Testis (tissue), 5 donors: ENCODE measurements at places on chromosomes 12 and 14. TPM values are rescaled to one million over a fixed set of nuclear protein-coding genes. Genes with fewer than 3 reads are reported as not detected.

DNA sequence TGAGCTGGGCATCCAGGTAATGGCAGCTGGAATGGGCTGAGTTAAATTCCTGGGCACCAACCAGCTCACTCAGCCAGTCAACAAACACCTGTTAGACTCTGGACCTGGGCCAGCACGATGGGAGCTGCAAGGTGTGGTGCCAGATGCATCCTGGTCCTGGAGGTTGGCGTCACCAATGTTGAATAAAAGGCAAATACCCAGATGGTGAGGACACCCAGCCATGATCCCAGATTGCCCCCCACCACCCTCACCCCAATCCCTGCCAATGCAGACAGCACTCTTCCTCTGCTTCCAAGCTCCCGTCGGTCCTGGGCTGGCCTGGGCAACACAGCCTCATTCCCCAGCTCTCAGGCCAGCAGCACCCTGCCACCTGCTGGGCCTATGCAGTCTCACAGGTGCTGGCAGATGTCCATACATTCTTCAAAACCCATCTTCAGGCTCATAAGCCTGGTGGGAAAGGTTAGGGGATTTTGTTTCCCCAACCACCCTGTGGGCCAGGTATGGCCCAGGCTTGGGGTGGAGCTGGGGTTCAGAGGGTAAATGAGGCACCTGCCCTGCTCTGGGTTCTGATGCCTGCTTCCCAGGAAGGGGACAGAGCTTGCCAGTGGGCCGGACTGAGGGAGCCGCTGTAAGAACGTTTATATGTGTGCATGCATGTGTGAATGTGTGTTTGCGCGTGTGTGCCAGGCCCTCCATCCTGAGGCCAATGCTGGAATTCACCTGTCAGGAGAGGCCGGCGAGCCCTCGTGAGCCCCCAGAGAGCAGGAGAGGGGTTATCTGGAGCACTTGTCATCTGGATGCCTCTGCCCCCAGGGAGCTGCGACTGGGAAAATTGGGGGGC lies 58.0 kb downstream of the LGMN start:
- DNase-seq = peak; percentile 68
- H3K27ac ChIP-seq = no peak overlapping the region
- no peak overlapping the region for H3K4me3 ChIP-seq
- no peaks in the 10 kb centered on the region for H3K36me3 ChIP-seq

DNA sequence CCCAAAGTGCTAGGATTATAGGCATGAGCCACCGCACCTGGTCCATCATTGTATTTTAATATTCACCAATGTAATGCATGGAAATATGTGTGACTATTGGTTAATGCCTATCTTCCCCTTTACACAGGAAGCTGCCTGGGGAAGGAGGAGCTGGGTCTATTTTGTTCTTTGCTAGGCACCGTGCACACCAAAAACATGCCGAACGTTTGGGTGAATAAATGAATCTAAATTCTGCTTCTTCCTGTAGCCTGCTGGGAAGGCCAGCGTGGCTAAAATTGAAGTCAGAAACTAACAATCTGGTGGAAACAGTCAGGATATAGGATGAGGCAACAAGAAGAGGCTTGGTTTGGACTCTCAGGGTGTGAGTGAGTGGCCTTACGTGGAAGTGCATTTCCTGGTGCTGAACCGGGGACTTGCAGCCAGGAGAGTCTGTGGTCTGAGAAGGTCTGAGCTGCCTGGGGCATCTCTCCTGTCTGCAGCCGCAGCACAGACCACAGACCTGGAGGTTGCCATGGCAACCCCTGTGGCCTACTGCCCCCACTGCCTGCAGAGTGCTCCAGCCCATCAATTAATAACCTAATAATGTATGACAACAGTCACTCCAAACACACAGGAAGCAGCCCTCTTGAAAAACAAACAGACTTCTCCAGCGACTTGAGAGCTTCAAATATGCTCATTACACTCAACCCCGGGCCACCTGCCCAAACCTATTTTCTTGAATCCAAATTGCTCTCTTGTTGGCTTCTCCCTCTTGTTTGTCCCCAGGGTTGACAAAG lies 5.5 kb upstream of the GPR68 start:
- no peak overlapping the region for H3K4me3 ChIP-seq
- no peaks in the 10 kb centered on the region for H3K27me3 ChIP-seq
- H3K4me1 ChIP-seq = peaks cover 8% of the 10 kb centered on the region
- H3K36me3 ChIP-seq = no peaks in the 10 kb centered on the region
- no peak for DNase-seq
- no peak overlapping the region for H3K27ac ChIP-seq

TPPP2 gene
- total RNA-seq = 94.3 TPM

DNA sequence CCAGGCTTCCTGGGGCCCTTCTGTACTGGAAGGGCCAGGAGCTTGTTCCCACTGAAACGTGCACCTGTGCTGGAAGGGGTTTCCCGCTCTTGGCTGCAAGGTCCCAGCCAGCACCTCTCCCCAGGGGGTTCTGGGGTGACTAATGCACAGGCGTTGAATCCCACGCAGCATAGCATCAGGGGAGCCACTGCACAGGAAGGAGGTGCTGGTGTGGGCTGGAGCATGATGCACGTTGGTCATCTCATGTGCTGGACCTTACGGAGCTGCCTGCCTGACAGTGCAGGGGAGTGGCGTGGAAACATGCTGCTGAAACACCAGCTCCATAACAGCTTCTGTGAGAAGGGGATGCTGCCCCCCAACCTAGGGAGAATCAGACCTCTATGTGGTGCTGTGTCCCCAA lies 623.0 kb downstream of the AACS start:
- no peak overlapping the region for H3K4me3 ChIP-seq
- H3K27me3 ChIP-seq = no peaks in the 10 kb centered on the region
- no peaks in the 10 kb centered on the region for H3K36me3 ChIP-seq
- H3K4me1 ChIP-seq = no peaks in the 10 kb centered on the region
- H3K27ac ChIP-seq = no peak overlapping the region

CYP46A1 gene
- total RNA-seq = 4.6 TPM

DNA sequence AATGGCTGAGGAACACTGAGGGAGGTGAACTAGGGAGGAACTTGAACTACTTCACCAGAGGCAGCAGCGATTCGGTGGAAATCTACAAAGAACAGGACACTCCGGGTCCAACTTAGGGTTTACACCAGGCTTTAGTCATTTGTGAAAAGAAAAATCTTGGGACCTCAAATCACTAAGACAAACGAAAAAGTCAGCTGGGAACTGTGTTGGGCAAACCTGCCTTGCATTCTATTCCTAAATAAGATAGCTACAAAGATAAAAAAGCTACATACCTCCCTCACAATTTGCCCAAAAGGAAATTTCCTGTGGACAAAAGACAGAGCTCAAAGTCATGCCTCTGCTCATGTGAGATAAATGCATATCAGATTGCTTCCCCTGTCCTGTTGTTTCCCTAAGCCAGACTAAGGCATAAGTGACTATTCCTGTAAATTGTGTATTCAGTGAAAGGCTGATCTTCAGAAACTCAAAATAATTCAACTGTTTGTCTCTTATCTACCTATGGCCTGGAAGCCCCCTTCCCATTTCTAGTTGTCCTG lies 106.6 kb downstream of the APAF1 start:
- no peak overlapping the region for H3K27ac ChIP-seq
- no peak overlapping the region for H3K4me3 ChIP-seq
- no peaks in the 10 kb centered on the region for H3K27me3 ChIP-seq

ARHGAP9 gene
- 29.2 TPM for total RNA-seq

DNA sequence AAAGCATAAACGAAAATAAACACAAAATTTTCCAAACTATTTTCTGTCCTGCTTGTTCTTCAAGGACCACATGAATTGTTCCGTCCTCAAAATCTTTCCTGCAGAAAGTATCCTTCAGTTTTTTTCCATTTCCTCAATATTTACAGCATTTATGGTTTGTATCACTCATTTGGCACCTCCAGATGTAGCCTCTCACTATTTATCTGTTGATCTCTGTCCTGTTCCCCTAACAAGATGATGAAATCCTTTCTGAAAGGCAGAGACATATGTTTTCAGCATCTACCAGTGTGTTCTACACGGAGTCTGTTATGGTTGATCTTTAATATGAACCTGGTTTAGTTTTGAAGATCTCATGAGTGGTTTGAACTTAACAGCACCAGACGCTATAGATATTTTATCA lies 490.2 kb downstream of the NELL2 start:
- no peaks in the 10 kb centered on the region for H3K36me3 ChIP-seq
- no peak overlapping the region for H3K4me3 ChIP-seq
- DNase-seq = no peak
- no peak overlapping the region for H3K27ac ChIP-seq
- H3K4me1 ChIP-seq = no peaks in the 10 kb centered on the region
- no peaks in the 10 kb centered on the region for H3K27me3 ChIP-seq

KRT83 gene
- total RNA-seq = 1.2 TPM

BDKRB2 gene
- total RNA-seq = 0.63 TPM

B4GALNT3 gene
- 16.7 TPM for total RNA-seq

GRCh38 chr14:58439476-58439875 lies 12.0 kb downstream of the KIAA0586 start:
- no peaks in the 10 kb centered on the region for H3K36me3 ChIP-seq
- no peak overlapping the region for H3K4me3 ChIP-seq
- no peaks in the 10 kb centered on the region for H3K4me1 ChIP-seq
- H3K27ac ChIP-seq = no peak overlapping the region
- DNase-seq = no peak

PLEKHG7 gene
- total RNA-seq = 0.31 TPM

KCNMB4 gene
- total RNA-seq = 7.1 TPM

GRCh38 chr14:98167705-98168104 lies 1104.3 kb downstream of the BCL11B start:
- no peak overlapping the region for H3K27ac ChIP-seq
- H3K27me3 ChIP-seq = no peaks in the 10 kb centered on the region
- no peaks in the 10 kb centered on the region for H3K36me3 ChIP-seq
- no peak for DNase-seq
- H3K4me1 ChIP-seq = no peaks in the 10 kb centered on the region
- no peak overlapping the region for H3K4me3 ChIP-seq

SLC6A15 gene
- total RNA-seq = 1.7 TPM

UTP20 gene
- total RNA-seq = 29.2 TPM

DNA sequence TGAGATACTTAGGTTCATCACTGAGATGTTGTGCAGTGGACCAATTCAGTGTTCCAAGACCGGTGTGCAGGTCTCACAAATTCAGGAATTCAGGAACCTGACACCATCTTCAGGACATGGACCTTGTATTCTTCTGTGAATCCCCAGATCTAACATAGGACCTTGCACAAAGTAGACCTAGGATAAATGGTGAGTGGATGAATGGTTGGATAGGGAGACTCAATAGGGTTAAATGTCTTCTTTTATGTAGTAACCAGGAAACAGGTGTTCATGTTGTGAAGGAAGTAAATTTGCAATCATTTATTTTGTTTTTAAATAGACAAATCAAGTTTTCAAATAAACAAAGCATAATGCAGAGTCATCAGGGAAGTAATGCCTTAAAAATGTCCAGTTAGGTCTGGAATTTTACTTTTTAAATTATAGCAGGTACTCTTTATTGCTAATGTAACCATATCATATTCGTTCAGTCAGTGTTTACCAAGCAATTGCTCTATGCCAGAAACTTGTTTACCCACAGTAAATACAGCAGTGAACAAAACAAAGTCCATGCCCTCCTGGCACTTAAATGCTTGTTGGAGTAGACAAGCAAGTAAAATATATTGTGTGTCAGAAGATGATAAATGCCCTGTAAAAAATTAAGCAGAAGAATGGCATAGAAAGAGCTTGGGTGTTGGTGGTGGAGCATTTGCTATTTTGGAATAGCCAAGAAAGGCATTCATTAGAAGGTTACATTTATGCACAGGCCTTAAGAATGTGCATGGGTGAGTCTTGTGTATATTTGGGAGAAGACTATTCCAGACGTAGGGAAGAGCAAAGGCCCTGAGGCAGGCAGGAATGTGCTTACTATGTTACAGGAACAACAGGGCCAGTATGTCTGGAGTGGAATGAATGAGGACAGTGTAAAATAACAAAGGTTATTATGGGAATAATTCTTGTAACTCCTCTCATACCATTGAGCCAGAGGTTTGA lies 26.3 kb downstream of the RXYLT1 start:
- no peak overlapping the region for H3K27ac ChIP-seq
- H3K4me3 ChIP-seq = no peak overlapping the region
- H3K27me3 ChIP-seq = no peaks in the 10 kb centered on the region
- H3K36me3 ChIP-seq = no peaks in the 10 kb centered on the region
